ENCODE measurements at places on chromosomes 16 and 17. TPM values are rescaled to one million over a fixed set of nuclear protein-coding genes. Genes with fewer than 3 reads are reported as not detected.
A peak's percentile ranks its signal among the peaks of the same experiment; 100 is the strongest.

DNA sequence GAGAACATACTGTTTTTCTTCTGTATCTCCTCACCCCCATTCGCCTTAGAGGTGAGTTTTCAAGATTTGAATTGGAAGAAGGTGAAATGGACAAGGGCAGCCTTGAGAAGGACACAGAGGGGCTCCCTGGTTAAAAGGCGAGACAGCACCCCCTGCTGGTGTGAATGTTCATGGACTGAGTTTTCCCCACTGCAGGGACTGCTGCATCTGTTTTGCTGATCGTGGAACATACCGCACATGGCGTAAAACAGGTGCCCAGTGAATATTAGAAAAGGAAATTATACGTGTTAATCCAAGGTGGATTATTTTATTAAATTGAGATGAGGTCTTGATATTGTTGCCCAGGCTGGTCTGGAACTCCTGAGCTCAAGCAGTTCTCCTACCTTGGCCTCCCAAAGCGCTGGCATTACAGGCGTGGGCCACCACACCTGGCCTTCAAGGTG lies 54.5 kb downstream of the NDE1 start:
- peaks cover 21% of the 10 kb centered on the region for H3K36me3 ChIP-seq
- H3K4me3 ChIP-seq, result no peak overlapping the region
- H3K4me1 ChIP-seq, result no peaks in the 10 kb centered on the region
- no peak overlapping the region for H3K27ac ChIP-seq

GRCh38 chr16:85172455-85173145 lies 60.3 kb upstream of the CIBAR2 start:
- H3K27ac ChIP-seq, result peak overlapping the region; percentile 39
- H3K4me1 ChIP-seq, result peaks cover 75% of the 10 kb centered on the region
- no peak for DNase-seq

SPOP gene
- 71.8 TPM for total RNA-seq

CNGB1 gene
- total RNA-seq, result not detected

DNA sequence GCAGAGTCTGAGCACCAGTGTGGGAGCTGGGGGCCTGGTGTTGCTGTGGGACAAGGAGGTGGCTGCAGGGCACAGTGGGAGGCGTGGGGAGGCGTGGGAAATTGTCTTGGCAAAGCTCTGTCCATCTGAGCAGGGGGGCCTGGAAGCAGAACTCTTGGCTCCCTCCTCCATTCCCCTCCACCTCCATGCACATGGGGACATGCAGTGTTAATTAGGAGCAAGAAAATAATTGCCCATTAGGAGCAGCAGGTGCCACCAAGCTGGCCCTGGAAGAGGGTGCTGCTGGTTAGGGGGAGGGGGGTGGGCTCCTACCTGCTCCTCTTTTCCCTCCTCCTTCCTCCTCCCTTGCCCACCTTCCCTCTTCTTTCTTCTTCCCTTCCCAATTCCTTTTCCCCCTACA lies 4.5 kb downstream of the TTYH2 start:
- no peaks in the 10 kb centered on the region for H3K27me3 ChIP-seq
- H3K27ac ChIP-seq, result no peak overlapping the region
- no peak for DNase-seq

- no peak for DNase-seq
- H3K36me3 ChIP-seq, result no peaks in the 10 kb centered on the region
- H3K27me3 ChIP-seq, result no peaks in the 10 kb centered on the region
- no peaks in the 10 kb centered on the region for H3K4me1 ChIP-seq
These were observed 27.7 kb downstream of the GPR142 start for GRCh38 chr17:74394977-74395376.

DNA sequence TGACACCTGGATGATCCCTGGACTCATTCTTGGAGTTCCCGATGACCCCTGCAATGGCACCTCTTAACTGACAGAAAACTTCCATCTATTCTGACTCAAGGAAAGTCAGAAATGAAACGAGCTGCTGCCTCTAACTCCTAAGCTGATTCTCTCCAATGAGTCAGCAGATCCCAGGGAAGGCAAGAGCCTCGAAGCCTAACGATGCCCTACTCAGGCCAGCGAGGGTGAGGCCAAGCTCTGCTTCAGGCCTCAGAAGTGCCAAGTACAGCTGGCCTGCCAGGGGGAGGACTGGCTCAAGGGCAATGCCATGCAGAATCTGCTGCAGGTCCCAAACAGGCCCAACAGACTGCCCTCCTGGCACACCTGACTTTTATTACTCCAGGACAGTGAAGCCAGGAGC lies 36.3 kb downstream of the PLXDC1 start:
- no peaks in the 10 kb centered on the region for H3K36me3 ChIP-seq
- H3K4me1 ChIP-seq, result peaks cover 4% of the 10 kb centered on the region
- DNase-seq, result no peak
- H3K27me3 ChIP-seq, result no peaks in the 10 kb centered on the region
- H3K27ac ChIP-seq, result peak overlapping the region; percentile 26

DNA sequence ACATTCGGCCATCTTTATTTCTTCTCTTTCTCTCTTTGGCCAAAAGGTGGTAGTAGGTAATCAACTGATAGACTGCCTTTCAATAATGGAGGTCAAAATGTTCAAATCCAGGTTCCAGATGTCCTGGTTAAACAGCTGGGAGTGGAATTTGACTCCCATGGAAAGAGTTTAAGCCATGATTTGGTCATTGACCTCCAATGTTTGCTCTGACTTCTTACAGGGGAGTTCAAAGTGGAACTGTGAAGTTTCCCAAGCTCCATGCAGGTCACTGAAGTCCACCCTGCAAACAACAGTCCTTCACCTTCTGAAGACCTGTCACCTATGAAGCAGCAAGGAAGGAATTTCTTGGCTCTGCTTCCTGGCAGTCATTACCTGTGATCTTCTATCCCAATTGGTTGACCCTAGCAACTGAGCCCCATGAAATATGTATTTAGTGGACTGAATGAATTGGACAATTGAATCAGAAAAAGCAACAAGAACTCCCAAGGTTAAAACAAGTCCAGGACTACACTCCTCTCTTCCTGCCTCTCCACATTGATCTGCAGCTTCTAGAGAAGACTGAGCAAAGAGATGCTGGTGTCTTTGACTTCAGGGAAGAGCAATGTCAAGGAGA lies 28.0 kb upstream of the SOX9 start:
- DNase-seq, result peak; percentile 9
- no peaks in the 10 kb centered on the region for H3K4me1 ChIP-seq
- H3K27ac ChIP-seq, result no peak overlapping the region
- no peaks in the 10 kb centered on the region for H3K27me3 ChIP-seq
- no peaks in the 10 kb centered on the region for H3K36me3 ChIP-seq

GRCh38 chr16:11099672-11100205 lies 155.4 kb downstream of the CLEC16A start:
- no peaks in the 10 kb centered on the region for H3K4me1 ChIP-seq

RAB26 gene
- total RNA-seq, result 0.31 TPM

- no peak overlapping the region for H3K4me3 ChIP-seq
- H3K36me3 ChIP-seq, result no peaks in the 10 kb centered on the region
- no peak for DNase-seq
- no peak overlapping the region for H3K27ac ChIP-seq
These were observed 19.7 kb downstream of the RHBDL3 start for GRCh38 chr17:32285306-32285705.

MAF gene
- 16.7 TPM for total RNA-seq

Measured in right atrium auricular region (tissue), 2 donors.